ENCODE measurements at places on chromosomes 4 and X.

DNA sequence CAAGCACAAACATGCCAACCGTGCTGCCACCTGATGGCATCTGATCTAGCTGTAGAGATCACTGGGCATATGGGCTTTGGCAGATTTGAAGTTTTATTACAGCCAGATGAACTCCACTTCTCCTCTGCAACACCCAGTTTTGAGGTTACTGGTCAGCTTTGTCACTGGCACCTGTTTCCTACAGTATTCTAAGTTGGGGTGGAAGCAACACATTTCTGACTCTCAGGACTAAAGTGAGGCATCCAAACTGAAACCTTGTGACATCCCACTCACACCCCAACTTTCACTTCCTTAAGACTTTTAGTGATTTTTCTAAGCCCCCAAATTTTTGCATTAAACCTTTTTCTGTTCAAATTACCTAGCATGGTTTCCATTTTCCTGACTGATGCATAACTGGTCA, 115.1 kb upstream of the PCDH18 start:
- no peak for DNase-seq

- DNase-seq: no peak
These were observed 2.6 kb downstream of the PLP1 start for GRCh38 chrX:103779141-103779789.

DNA sequence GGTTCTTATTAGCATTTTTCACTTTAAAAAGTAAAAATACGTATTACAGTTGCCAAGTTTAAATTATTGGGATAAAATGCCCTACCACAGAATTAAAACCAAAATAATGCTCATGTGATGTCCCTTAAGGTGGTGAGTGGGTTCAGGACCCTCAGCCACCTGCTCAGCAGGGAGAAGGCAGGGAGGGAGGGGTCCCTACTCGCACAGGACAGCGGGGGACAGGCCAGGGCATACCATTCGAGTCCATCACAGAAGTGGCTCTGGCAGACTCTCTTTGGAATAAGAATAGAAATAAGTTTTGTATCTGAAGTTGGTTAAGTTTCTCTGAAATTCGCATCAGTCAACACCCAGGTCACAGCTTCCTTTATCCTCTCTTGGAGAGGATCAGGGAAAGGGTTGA, 37.7 kb downstream of the NOP14 start:
- DNase-seq: no peak

DNA sequence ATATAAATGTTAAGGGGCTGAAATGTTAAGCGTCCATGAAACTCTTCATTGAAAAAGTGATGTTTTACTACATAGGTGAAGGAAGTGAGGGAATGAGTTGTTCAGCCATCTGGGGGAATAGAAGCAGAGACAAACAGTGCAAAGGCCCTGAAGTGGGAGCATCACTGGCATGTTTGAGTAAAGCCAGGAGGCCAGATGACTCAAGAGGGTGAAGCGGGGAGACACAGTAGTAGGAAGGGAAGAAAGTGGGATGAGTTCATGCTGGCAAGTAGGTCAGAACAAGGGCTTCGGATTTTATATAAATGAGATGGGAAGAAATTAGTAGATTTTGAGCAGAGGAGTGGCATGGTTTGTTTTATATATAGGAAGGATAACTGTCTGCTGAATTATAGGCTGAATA, 112.5 kb upstream of the MAP9 start:
- DNase-seq: no peak

- DNase-seq: no peak
These were observed 474.2 kb upstream of the GRID2 start for GRCh38 chr4:91829531-91829930.

- no peak for DNase-seq
These were observed 12.3 kb downstream of the MSX1 start for GRCh38 chr4:4871573-4872313.

DNA sequence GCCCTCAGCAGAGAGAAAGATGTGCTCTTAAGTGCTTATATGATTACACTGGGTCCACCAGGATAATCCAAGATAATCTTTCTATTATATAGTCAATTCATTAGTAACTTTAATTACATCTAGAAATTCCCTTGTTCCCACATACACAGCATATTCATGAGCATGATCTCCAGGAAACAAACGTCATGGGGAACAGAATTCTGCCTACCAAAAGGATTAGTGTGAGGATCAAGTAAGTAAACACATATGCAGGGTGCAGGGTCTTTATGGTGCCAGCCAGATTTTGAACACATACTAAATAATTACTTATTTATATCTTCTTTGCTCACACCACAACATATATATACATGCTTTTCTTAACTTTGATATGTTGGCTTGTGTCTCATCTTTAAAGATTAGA, 169.1 kb downstream of the KCTD8 start:
- DNase-seq: no peak

DNA sequence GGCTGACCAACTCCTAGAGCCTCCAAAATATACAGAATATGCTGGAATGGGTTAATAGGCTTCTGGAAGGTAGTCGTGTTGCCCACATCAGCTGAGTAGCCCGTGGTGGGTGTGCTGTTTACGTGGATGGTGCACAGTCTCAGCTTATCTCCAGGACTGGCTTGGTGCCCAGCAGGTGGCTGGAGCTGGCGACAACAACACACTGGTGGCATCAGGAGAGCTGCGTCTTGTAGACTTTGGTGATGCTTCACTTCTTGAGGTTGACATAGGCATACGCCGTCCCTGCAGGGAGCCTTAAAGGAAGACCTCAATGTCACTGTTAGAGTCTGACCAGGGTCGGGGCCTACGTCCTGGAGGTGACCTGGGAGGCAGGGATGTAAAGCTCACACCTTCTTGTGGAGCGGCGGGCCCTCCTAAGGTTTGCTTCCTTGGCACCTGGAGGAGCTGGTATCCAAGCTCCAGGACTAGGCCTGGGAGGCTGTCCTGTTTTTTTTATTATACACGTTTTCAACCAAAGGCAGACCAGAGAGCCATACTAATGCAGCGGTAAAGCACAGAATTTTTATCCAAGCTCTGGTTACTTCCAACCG, 26.5 kb upstream of the RBMX start:
- no peak for DNase-seq

DNA sequence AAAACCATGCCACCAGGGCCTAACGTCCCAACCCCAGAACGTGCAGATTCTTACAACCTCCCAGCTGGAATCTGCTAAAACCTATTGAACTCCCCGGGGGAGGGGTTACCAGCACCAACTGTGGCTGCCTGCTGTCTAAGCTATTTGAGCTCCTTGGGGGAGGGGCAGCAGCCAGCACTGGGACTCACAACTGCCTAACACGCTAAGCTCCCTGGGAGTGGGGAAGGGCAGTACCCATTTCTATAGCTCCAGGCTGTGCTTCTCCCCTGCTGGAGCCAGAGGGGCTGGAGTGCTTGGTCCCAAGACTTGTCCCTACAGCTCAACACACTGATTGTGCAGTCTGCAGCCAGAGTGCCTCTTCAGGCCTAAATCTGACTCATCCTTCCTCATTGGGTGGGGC, 459.8 kb upstream of the FGF16 start:
- DNase-seq: no peak

GRCh38 chr4:38390969-38391545, 272.9 kb upstream of the KLF3 start:
- DNase-seq: no peak

DNA sequence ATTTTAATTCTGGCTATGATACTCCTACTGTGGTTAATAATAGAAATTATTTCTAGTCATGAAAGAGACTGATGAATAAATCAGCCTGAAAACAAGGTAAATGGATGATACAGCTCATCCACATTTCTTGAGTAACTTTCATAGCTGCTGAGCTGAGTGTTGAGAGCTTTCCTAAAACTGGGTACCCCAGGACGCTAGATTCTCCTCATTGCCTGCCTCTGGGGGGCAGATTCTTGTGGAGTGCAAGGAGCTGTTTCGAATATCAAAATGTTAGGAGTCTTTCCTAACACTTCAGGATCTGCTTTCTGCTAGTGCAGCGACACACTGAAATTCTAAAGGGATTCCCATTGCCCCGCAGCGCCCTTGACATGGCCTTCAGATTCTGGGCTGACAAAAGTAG, 2.1 kb downstream of the MND1 start:
- DNase-seq: no peak

- DNase-seq: no peak
These were observed 5.1 kb upstream of the CXCL10 start for GRCh38 chr4:76028350-76028765.

DNA sequence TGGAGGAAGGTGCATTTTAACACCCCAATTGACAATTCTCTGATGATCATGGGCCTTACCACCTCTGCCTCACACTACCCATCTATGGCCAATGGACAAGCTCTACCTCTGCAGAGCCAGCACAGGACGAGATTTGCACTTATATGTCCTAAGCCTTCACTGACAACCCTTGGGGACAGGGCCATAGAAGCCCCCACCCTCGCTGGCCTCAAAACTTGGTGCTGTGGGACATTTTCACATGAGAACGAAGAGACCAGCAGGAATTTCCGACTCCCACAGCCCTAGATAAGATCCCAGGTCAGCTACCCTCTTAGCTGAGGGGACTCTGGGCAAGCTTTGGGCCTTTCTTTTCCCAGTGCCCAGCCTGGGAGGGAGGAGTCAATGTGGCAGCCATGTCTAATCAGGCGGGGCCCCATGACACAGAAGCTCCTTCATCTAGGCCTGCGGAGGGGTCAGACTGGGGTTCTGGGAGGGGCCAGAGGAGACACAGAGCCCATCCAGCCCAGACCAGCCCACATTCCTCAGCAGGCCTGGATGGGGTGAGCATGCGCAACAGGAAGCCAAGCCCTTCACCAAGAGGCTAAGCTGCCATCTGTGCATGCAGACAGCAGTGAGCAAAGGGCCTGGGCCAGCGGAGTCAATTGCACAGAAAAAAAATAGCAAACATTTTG, 12.1 kb downstream of the PJA1 start:
- DNase-seq: no peak

DNA sequence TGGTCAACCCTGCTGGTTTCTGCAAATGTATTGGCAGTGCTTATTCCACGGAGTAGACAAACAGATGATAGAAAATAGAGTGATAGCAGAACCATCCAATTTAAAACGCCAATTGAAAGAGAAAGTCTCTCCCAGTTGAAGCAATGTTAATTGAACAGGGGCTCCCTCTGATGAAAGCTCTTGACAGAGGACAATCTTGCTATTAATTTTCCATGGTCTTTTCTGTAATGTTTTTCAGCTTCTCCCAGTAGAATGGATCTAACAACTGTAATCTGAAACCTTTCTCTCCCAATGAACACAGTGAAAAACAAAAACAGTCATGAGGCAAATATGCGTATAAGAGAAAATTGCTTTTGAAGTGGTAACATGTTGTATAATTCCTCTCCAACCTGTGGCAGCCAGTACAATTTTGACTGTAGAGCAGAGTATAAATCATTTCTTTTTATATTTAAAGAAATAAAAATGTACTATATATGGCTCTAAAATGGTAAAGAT, 225.1 kb upstream of the GALNTL6 start:
- DNase-seq: no peak

GRCh38 chr4:53196882-53197771, 168.7 kb downstream of the SCFD2 start:
- no peak for DNase-seq

DNA sequence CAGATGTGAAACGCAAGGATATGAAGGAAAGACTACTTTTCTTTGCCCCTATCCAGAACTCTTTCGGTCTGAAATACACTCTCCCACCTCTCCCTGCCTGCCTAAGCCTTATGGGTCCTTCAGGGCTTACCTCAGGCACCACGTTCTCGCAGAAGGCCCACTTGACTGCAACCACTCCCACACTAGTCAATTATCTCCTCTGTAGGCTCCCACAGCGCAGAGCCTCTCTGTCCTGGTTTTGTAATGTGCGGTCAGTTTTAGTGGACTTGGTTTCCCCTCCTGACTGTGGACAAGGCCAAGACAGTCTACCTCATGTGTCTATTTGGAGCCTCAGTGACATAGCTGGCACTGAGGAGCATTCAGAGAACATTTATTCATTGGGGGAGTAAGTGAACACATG, 11.1 kb downstream of the CNGA2 start:
- DNase-seq: no peak

DNA sequence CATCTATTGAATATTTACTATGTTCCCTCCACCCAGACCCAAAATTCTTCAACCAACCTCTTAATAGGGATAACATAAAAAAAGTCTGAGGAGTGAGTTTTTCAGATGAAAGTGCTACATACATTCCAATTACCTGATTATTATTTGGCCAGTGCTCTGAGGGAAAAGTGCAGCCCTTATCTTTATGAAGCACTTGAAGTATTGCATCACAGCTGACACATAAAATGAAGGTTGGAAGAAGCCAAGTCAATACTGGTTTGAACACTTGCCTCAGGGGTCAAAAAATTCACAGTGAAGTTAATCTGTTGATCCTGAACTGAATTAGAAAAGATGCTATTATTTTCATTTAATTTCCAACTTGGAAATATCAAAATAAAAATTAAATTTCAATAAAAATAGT, 498.9 kb downstream of the INPP4B start:
- DNase-seq: no peak

DNA sequence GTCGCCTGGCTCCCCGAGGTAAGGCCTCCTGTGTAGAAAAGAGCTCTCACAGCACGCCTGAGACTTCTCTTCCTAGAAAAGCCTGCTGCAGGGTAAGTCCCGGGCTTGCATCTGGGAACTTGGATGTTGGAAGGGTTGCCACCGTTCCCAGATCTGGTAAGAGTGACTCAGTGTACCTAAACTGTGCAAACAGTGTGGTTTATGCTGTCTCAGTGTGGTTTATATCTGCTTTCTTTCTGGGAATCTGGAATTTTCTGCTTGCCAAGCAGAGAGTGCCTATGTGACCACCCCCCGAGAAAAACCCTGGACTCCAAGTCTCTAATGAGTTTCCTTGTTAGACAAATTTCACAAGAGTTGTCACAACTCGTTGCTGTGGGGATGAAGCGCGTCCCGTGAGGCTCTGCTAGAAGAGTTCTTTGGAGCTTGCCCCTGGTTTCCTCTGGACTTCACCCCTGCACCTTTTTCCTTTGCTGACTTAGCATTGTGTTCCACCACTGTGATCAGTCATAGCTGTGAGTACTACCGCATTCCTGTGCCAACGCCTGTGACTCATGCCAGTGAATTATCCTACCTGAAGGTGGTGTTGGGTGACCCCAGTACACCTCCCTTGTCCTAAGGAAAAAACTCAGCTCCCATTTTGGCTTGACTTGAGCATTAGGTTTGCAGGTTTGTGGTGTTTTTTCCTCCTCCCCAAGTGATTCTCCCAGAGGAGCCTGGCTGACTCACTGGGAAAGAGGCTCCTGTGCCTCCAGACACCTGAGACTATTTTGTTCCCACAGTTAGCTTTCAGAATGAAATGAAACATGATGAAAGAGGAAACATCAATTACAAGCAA, 14.5 kb downstream of the SLC2A9 start:
- no peak for DNase-seq

DNA sequence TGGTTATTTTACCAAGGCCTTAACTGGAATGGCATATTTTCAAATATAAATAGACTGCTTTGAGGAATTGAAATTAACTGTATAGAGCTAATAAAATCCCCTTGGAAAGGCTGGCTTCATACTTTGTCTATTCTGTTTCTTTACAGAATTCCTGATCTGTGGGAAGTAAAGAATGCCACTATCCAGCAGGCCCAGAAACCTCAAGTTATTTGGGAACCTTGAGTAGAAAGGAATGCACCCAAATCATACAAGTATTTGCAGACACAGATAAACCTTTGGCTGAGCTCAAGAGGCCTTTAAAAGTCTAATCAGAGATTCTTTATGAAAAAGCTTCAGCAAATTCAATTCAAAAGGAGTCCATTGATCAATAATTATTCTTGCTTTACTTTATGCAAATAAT, 975.7 kb upstream of the PABPC4L start:
- DNase-seq: no peak

Data from SIG-M5 (cell line).